Vagina (tissue), 2 donors: ENCODE measurements at places on chromosomes 16 and 17.

- DNase-seq, result no peak
Measured at GRCh38 chr17:65684631-65685030, 123.2 kb upstream of the AXIN2 start.

GRCh38 chr17:16483021-16483645 lies 8.9 kb downstream of the LRRC75A start:
- no peak for DNase-seq

DNA sequence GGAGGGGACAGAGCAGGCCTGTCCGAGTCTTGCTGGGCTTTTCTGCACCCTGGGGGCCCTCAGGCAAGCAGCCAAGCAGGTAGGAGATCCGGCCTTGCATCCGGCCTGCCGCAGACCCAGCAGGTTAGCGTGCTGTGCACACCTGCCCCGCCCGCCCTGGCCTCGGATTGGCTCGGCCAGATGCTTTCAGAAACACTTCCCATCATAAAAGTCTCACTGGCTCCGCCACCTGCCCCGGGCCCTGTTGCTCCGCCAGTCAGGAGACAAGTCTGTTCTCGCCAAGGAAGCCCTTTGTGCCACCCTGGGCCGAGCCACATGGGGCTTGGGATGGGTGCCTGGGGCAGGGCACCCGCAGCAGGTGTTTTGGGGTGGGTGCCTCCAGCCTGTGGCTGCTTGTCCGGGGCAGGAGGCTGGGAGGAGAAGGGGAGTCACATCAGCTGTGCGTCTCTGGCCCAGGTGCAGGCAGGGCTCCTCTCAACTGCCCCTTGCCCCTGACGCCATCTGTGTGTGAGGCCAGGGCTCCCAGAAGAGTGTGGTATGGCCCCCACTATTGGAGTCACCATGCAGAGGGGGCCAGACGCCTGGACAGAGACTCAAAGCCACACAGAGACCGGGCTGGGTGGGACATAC lies 228.2 kb upstream of the GSE1 start:
- DNase-seq, result no peak

GRCh38 chr16:50834701-50835100 lies 92.8 kb downstream of the CYLD start:
- peak; percentile 70 for DNase-seq

DNA sequence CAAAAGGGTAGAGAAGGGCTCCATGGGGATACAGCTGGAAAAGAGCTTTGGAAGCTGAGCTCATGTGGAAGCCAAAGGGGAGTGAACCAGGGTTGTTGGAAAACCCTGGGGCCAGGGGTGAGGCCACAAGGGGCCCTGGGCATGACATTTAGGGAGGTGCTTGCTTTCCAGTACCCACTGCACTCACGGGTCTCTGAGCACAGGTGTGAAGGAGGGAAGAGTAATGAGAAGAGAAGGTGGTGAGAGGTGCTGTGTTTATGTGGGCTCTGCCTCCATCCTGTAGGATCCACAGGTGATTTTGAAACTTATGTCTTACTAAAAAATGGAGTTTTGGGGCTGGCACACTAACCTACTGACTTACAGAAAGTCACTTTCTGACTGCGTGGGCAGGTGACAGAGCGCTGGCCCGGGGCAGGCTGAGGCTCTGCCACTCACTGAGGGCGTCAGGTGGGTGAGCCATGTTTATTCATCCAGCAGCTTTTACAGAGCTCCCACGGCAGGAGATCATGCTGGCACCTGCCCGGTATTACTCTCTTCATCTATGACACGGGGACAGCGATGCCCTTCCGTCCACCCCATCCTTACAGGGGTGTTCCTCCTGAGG lies 18.9 kb downstream of the KSR1 start:
- DNase-seq, result no peak

DNA sequence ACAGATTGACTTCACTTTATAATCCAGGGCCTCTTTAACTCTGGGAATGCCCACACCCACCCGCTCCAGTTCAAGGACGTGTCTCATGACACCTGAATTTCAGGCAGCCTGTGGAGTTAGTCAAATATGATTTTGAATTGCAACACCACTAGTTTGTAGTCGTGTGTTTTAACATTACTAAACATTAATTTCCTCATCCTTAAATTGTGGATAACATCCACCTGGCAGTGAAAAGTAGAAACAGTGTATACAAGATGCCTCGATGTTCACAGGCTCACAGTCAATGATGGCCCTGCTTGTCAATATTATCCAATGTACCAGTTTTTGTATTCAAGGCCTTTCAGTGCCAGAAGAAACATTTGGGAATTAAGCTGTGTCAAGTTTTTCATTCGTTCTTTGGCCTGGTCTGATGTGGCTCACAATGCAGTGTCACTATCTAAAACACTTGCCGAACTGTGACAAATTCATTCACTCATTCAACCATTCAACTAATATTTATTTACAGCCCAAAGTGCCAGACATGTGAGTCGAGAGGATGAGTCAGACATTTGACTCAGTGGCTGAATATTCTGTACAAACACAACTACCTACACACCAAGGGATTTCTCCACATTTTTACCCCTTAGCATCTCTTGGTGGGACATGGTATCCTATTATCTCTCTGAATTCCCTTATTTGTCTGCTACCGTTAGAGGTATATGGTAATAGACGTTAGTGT lies 1.4 kb downstream of the MEIOB start:
- no peak for DNase-seq

DNA sequence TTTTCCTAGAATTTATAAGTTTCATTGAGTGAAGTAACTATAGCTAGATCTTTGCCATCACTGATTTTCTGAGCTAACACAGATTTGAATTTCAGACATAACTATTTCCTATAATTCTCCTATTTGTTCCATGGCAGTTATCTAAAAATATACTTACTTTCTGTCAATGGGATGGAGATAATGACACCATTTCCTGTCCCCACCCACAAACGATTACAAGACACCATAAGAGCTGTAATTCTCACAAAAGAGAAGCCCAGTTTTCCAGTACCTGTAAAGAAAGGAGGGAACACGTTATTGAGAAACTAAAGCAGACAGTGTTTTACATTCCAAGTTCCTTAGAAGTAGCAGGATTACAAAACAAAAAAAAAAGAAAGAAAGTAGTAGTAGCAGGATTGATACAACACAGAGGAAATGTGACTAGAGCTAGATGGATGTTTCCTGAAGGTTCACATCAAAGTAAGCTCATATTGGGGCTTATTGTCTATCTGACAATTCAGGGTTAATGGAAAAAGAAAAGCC lies 110.9 kb upstream of the TOB1 start:
- no peak for DNase-seq

GRCh38 chr17:80473701-80474100 lies 2.7 kb downstream of the NPTX1 start:
- no peak for DNase-seq

DNA sequence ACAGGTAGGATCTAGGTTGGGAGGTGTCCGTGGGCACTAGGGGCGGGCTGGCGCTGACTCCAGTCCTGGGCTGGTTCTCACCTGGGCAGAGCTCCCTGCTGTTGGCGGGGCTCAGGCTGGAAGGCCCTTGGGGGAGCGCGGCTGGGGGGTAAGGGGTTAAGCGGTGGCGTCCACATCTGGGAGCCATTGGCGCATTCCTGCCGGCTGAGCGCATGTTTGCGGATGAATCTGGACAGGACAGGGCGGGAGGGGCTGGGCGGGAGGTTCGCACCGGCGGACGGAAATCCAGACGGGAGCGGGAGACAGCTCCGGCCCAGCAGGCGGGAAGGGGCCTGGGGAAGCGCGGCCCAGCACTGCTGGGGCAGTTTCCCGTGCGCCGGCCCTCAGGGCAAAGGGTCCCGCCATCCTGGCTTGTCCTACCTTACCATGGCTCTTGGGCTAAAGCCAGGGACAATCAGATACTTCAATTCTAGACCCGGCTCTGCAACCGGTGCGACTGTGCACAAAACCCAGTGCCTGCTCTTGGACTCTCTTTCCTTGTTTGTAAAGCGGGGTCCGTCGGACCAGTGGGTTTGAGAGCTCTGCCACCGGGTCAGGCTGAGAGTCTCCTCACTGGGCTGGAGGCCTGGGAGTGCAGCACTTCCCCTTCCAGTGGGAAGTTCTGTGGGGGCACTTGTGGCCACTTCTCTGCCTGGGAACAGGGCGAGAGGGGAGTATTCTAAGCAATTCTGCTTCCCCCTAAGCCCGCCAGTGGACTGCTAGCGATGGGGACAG lies 7.8 kb downstream of the RARA start:
- DNase-seq, result no peak

GRCh38 chr16:80652441-80652840 lies 111.6 kb downstream of the DYNLRB2 start:
- DNase-seq, result no peak

- DNase-seq, result no peak
Measured at GRCh38 chr17:29043539-29044145, 701 bp downstream of the PIPOX start.

- DNase-seq, result no peak
Measured at GRCh38 chr17:17533901-17534441, 37.8 kb upstream of the RASD1 start.

DNA sequence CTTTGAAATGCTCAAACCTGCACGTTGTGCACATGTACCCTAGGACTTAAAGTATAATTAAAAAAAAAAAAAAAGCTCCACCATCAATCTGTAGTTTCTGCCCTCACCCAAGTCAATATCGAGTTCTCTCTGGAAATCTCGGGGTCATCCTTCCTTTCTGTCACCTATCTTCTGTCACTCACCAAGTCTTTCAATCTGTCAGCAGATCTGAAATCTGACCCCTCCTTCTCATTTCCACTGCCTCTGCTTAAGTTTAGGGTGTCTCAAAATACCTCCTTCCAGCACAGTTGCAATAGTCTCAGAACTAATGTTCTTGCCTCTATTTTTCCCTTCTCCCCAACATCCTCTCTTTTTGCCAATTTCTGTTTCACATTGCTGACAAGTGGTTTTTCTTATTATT lies 32.3 kb downstream of the FTO start:
- DNase-seq, result no peak

GRCh38 chr17:17742133-17742621 lies 60.9 kb downstream of the RAI1 start:
- DNase-seq, result no peak

- no peak for DNase-seq
Measured at GRCh38 chr17:66776999-66777688, 57.8 kb upstream of the CACNG5 start.

GRCh38 chr16:87541872-87542234 lies 49.0 kb upstream of the ZCCHC14 start:
- DNase-seq, result no peak

- no peak for DNase-seq
Measured at GRCh38 chr16:68105611-68106010, 20.4 kb downstream of the NFATC3 start.

GRCh38 chr16:72978212-72978611 lies 69.7 kb downstream of the ZFHX3 start:
- DNase-seq, result no peak

- DNase-seq, result peak; percentile 72
Measured at GRCh38 chr17:19457830-19458271, 46.8 kb downstream of the RNF112 start.

DNA sequence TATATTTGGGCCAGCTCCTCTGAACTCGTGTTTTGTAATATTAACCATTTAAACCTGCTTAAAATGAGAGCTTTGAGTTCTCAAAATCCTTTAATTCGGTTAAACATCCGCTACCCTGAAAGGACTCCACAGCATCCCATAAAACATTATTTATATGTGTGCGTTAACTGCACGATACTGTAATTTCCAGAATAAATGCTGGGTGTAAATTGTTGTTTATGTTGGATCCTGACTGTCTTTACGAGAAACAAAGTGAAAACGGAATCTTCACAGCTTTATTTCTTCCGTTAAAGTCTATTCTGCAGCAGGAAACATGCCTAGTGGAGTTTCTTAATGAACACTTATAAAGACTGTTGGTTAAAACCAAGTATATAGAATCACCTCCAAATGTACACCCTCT lies 143.4 kb downstream of the SNX11 start:
- no peak for DNase-seq

- no peak for DNase-seq
Measured at GRCh38 chr16:79452671-79453070, 147.9 kb downstream of the MAF start.

DNA sequence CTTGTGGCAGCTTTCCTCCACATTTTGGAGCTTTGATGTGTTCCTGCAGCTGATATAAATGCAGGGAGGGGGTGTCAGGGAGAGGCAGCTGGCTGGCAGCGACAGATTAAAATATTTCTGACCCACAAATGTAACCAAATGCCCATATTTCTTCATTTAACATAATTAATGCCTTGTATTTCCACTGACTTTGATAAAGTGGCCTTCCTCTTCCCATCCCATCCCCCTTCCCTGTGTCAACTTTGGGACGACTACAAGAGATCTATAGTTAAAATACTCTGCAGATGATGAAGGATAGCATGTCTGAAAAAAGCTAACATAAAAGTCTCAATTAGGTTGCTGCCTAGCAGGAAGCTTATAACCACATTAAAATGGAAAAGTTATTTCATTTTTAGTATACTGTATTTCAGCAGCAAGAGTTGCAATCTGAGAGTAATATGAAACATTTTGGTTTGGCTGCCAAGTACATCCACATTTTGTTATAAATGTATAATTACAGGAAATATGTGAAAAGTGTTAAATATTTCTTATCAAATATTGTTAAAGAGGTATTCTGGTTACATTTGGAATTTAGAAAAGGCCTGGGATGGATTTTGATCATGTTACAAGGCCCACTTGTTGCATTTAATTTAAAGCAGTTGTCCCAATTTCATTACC lies 238.7 kb upstream of the TBX2 start:
- DNase-seq, result no peak

DNA sequence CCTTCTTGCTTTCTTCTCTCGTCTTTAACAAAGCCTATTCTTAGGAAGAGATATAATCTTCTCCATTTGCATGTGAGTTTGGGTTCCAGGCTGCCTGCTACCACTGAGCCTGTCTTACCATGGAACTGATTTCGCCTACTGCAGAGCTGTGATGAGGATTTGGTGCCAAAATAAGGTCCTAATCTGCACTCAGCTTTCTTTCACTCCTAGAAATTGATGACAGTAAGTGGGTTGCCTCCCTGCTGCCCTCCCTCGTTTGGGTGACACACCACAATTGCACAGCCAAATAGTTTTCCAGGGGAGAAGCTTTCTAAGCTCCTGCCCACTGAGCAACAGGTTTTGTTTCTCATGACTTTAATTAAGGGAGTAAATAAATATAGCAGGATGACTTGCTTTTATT lies 25.1 kb upstream of the ASIC2 start:
- no peak for DNase-seq

DNA sequence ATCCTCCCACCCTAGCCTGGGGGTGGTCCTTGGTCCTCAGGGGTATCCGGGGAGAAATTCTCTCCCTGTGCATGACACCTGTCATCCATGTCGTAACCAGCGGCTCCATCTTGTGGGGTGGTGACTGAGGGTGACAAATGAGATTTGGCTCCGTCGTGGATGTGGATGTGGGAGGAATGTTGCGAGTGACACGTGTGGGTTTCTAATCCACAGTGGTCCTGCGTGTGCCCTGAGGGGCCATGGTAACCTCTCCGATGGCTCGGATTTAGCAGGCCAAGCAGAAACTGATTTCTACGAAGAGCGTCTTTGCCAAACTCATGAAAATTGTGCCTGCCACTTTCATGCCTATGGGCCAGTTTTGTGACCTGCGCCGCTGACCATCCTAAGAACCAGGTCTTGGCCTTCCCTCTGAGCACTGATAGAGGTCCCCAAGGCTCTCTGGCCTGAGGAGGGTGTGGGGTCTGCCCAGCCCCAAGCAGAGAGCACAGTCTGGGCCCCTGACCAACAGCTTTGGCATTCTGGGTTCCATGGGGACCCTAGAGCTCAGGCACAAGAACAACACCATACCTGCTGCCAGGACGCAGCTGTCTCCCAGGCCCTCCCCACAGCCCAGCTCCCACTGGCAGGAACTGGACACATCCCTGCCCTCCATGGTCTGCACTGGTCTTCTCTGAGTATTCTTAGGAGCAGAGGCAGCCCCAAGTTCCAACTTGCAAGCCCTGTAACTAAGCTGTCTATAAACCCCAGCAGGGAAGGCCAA lies 79.0 kb downstream of the AMFR start:
- no peak for DNase-seq

- DNase-seq, result no peak
Measured at GRCh38 chr17:63430223-63430622, 15.9 kb downstream of the CYB561 start.
